ENCODE measurements at places on chromosomes 13 and 19.

DNA sequence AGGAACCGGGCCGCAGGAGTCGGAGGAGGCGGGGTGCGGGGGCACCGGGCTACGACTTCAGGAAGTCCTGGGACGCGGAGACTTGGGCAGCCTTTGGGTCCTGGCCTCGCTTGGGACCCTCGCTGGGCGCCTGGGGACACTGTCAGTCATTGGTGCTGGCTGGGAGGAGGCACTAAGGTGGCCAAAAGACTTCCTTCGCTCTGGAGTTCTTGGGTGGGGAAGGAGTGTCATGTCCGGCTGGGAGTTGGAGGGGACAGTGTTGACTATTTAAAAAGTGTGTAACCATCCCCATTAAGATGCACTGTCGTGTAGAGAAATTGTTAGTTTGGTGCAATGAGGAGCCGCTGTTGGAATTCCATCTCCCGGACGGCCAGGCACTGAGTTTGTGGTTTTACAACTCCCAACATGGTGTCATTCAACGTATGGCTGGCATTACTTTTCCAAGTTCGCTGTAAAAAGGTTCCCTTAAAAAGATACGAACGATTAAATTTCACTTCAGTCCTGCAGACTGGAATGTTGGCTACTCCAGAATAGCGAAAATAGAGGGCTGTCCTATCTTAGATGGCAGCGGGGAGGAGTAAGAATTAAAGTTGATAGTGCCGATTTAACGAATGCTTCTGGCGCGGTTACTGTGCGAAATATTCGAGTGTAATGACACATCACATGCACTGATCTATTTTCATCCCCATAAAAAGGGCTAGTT is 776 bp downstream of the DNAJC3 start:
- DNase-seq, result no peak

DNA sequence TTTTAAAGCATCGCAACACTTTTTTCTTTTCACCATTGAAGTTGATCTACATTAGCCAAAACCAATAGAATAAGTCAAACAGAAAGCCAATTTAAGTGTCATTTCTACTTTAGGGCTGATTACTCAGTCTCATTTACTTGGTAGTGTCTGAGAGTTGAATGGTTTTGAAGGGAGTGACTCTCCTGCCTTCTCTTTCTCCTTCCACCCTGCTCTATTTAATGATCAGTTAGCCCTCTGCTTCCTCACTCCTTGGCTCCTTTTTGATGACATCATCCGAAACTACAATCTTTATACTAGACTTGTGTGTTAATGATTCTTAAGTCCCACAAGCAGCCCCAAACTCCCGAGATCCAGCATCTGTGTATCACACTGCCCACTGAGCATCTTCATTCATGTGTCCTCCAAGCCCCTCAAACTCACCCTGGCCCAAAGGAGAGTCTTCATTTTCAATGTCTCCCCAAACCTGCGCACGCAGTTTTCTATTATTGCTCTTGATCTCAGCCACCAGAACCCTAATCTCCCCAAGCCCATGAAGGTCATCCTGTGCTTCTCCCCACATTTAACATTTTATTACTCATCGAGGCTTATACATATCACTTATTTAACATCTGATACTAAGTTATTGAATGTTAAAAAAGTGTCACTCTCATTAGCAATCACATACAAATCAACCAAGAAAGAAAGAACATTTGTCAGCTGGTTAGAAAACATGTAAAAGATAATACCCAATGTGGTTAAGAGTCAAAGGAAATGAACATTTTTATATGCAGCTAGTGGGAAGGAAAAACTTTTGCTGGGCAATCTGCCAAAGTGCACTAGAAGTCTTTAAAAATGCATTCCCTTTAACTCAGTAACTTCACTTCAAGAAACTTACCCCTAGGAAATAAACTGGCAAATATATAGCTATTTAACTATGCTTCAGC is 32.2 kb upstream of the ARGLU1 start:
- DNase-seq, result no peak

GRCh38 chr19:29672319-29672932 is 7.2 kb downstream of the PLEKHF1 start:
- no peak for DNase-seq

- DNase-seq, result no peak
Measured at GRCh38 chr19:12797141-12797587, 4.4 kb downstream of the PRDX2 start.

DNA sequence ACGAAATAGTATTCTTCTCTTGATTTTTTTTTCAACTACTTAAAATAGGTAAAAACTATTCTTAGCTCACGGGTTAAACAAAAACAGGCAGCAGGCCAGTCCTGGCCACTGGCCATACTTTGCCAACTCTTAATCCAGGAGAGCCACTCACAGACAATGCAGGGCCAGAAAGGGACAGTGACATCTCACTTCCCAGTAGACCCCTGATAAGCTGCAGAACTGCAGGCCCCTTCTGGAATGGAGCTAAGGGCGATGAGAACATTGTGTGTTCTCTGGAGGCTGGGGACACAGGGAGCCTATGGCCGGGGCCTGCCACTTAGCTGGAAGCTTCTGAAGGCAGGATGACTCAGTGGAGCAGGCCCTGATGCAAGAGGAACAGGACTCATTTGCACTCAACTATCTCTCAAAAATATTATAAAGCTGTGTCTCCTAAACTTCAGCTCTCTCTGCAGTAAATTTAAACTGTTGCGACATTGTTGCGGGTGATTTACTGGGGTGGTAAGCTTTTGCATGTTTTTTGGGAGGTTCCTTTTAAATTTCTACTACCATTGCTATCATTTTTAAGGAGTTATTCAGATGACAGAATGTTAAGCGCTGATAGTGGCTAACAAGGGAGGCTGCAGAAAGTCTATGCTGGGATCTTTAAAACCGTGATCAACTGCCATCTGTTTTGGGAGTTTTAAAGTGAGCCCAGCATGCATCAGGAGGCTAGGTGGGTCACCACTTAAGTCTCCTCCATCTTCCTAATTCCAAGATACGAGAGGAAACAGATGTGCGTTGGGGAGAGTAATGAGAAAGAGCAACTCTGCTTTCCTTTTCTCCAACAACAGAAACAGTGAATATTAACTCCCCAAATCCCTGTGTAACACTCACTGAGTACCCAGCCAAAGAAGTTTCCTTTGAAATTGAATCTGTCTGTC is 33.2 kb upstream of the KATNAL1 start:
- no peak for DNase-seq

GRCh38 chr19:49672131-49672919 is 4.7 kb upstream of the PRMT1 start:
- peak; percentile 73 for DNase-seq

All from stimulated activated CD4-positive, alpha-beta T cell treated with anti-CD3 and anti-CD28 coated beads, Interleukin-1b, Interleukin-23, amount 100 ng/mL, for 48 hours (primary cell).